CD4-positive, alpha-beta T cell treated with Interferon gamma for 1 hour (primary cell): ENCODE measurements at places on chromosomes 6 and 20.

DNA sequence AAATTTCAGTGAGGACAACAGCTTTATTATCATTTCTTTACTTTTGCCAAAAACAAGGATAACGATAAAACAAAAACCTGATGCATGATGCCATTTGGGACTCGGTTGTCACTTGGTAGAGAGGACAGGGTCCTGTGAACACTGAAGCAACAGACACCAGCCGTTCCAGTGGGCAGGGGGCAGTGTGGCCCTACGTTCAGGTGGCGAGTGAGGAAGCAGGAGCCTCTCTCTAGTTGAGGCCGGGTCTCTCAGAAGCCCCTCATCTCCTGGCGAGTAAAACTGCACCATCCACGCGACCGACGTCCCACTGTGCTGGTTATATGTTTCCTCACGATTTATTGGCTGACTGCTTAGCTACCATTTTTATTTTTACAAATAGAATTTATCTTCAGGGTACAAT is 231.6 kb downstream of the THBS2 start:
- DNase-seq = no peak

- no peak for DNase-seq
Measured at GRCh38 chr6:37889051-37889450, 69.5 kb downstream of the ZFAND3 start.

GRCh38 chr6:68649669-68650068 is 14.6 kb downstream of the ADGRB3 start:
- DNase-seq = no peak

DNA sequence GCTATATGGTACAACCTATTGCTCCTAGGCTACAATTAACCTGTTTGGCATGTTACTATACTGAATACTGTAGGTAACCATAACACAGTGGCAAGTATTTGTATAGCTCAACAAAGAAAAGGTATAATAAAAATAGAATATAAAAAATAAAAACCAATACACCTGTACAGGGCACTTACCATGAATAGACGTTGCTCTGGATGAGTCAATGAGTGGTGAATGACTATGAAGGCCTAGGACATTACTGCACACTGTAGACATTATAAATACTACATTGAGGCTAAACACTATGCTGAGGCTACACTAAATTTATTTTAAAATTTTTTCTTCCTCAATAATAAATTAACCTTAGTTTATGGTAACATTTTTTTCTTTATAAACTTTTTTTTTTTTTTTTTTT is 18.6 kb downstream of the ELOVL5 start:
- DNase-seq = no peak
